ENCODE measurements at places on chromosomes 3 and 15. TPM values are rescaled to one million over a fixed set of nuclear protein-coding genes. Genes with fewer than 3 reads are reported as not detected.

DNA sequence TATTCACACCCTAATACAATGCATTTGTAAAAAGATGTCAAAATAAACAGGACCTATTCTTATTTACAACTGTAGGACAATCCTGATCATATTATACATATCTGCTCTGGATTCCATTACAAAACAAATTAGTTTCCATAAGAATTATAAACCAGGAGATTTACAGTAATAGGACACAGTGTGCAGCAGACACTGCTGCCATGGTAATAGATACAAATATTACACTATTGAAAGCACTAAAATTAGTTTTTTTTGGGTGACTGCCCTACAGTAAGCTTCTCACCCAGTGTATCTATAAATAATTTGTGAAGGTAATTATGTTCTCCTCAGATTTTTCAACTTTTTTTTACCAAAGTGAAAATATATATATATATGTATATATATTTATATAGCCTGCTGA lies 47.9 kb downstream of the USF3 start:
- no peak for DNase-seq

- DNase-seq: no peak
These were observed 5.2 kb upstream of the GOLIM4 start for GRCh38 chr3:168100777-168101492.

- no peak for DNase-seq
These were observed 45.2 kb downstream of the CDCP1 start for GRCh38 chr3:45100981-45101407.

GRCh38 chr3:144085964-144086363 lies 114.3 kb downstream of the DIPK2A start:
- no peak for DNase-seq

DNA sequence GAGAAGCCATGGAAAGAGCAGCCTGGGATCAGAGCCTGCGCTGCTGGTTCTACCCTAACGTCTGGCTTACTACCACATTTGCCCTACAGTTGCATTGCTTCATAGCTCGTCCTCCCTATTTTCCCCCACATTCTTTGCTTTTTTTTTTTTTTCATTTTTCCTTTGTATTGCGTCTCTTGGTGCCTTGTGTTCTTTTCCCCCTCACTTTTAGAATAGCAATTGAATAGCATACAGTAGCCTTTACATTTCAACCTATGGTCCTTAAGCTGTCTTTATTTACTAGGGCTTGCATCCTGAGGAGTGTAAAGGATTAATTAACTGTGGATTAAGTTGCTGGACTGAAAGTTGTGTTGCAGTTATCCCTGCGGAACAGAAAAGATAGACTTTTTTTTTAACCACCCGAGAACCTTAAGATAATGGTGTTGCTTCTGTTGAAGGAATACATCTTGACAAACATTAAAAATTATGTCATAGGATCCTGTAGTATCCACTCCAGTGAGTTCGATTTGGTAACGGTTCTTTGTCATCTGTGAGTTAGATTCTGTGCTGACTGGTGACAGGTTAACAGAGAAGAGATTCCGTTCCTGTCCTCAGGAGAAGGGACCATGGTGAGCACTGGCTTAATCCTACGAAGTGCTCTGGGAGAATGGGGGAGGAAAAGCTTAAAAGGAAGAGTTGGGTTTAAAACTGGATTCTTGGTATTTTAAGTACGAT lies 417.4 kb upstream of the NAALADL2 start:
- no peak for DNase-seq

- no peak for DNase-seq
These were observed 47.1 kb downstream of the DAPK2 start for GRCh38 chr15:63999177-63999576.

- no peak for DNase-seq
These were observed 82.8 kb downstream of the PLXNA1 start for GRCh38 chr3:127065561-127066290.

- DNase-seq: no peak
These were observed 37.4 kb downstream of the SYN2 start for GRCh38 chr3:12041446-12042041.

DNA sequence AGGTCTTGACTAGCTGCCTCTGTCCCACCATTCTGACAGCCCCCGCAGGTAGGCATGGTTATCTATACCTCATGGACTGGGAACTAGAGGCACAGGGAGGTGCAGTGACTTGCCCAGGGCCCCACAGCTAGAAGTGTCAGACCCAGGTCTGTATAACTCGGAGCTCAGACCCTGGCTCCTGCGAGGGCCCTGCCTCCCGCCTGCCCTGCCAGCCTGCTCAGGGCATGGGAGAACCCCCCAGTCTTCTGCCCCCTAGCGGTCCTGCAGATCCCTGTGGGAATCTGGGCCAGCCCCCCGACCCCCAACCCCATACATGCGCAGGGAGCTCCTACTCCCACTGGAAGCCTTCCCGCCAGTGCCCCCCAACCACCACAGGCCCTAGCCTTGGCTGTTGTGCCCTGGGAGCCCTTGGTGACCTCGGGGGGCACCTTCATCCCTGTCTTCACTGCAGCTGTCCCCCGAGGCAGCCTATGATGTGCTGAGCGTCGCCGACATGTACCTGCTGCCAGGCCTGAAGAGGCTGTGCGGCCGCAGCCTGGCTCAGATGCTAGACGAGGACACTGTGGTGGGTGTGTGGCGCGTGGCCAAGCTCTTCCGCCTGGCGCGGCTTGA lies 6.9 kb downstream of the ABTB1 start:
- DNase-seq: no peak

- DNase-seq: no peak
These were observed 139.8 kb upstream of the SEMA6D start for GRCh38 chr15:47577461-47577860.

DNA sequence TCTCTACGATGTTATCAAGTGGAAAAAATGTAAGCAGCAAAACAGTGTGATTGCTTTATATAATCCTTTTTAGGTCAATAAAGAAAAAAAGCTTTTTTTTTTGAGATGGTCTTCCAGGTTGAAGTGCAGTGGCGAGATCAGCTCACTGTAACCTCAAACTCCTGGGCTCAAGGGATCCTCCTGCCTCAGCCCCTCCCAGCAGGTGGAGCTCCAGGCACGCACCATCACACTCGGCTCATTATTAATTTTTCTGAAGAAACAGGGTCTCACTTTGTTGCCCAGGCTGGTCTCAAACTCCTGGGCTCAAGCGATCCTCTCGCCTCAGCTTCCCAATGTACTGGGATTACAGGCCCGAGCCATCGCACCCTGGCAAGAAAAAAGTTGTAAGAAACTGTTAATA lies 17.3 kb downstream of the RNF168 start:
- no peak for DNase-seq

GRCh38 chr3:100496711-100497261 lies 4.4 kb downstream of the TMEM45A start:
- DNase-seq: no peak

GRCh38 chr3:19213603-19214220 lies 65.4 kb downstream of the KCNH8 start:
- no peak for DNase-seq

GRCh38 chr3:156323466-156323865 lies 203.1 kb downstream of the KCNAB1 start:
- no peak for DNase-seq

- DNase-seq: no peak
These were observed 97.2 kb downstream of the HES1 start for GRCh38 chr3:194233150-194233549.

DNA sequence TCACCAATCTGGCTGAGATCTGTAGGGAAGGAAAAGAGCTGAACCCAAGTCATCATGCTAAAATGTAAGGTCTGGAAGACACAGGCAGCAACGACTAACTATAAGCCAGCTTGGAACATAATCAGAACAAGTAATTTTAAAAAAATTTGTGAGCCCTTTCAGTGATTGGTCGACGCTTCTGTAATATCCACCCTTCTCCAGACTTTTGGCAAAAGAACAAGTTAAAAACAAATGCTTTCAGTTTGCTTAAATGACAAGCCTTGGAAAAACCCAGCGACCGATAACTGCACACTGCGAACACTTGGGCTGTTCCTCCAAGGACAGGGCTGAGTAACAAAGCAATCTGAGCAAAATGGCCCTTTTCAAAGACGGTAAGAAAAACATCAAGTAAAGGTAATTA lies 49.6 kb downstream of the PCSK6 start:
- no peak for DNase-seq

DNA sequence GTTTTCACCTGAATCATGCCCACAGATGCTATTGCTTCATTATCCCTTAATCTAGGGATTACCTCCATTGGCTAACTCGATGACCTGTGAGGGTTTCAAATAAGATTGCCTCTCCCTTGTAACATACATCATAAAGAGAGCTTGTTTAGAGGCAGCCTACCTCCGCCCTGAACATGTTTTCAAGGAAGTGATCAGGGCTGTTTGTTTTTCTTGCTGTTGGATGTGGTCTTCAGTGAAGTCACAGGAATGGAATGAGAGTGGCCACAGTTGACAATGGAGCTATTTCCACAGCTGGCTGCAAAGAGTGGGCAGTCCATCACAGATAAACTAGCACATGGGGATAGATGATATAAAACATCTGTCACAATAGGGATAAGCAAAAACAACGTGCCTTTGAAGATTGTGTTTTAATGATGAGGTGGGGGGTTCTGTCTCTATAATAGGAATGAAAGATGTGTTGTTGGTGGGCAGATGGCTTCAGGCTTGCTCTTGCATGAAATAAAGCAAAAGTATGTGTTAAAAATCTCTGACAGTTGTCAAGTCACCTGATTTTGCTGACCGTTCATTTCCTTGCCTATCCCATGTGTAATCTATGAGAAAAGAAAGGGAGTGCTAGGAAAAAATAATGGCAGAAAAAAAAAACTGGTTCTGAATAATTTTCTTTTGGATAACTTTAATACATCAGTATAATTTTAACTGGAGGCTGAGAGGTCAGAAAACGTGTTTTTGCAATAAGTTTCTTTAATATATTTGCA lies 642.3 kb downstream of the RBMS3 start:
- peak; percentile 39 for DNase-seq

- DNase-seq: no peak
These were observed 5.4 kb downstream of the TARS3 start for GRCh38 chr15:101718896-101719295.

DNA sequence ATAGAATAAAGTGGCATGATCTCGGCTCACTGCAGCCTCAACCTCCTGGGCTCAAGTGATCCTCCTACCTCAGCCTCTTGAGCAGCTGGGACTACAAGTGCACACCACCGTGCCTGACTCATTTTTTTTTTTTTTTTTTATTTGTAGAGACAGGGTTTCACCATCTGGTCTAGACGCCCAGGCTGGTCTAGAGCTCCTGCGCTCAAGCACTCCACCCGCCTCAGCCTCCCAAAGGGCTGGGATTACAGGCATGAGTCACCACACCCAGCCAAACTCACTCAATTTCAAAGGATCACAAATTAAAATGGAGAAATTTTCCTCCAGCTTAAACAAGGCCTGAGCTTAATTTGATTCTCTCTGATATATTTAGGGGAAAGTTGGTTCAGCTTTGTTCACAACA lies 27.3 kb upstream of the NMB start:
- no peak for DNase-seq

DNA sequence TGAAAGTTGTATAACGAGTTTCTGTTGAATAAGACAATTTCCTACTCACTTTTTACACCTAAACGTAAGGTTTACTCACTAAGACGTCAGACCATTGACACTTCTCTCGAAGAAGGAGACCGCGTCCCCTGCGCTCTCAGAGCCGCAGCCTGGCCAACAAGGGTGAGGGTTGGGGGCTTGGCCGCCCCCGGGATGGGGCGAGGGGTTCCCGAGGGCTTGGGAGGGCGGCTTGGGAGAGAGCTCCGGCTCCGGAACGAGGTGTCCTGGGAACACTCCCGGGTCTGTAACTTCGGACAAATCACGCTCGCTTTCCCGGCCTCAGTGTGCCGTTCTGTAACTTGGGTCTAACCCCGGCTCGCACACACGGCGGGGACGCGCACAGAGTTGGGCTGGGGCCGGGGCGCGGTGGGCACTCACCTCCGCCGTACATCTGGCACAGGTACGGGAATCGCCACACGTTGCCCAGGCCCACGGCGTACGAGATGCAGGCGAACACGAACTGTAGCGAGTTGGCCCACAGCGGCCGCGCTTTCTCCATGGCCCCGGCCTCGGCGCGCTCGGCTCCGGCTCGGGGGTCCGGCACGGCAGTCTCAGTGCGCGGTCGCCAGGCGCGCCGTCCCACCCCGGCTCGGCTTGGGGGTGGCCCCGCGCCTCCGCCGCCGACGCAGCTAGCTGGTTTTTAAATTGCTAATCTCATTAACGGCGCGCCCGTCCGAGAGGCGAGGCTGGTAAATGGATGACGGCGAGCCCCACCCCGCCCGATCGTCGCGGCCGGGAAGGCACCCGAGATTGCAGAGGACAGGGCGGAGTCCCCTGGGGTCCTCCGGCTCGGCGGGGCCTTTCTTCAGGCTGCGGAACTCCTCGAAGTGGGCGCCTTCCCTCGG lies at the start of gene SLC6A20:
Gene SLC6A20 (minus strand): TSS at position 655 of the 884 bp plus-strand sequence. CDS start 117 bp downstream, at position 538.
- no peak for DNase-seq

DNA sequence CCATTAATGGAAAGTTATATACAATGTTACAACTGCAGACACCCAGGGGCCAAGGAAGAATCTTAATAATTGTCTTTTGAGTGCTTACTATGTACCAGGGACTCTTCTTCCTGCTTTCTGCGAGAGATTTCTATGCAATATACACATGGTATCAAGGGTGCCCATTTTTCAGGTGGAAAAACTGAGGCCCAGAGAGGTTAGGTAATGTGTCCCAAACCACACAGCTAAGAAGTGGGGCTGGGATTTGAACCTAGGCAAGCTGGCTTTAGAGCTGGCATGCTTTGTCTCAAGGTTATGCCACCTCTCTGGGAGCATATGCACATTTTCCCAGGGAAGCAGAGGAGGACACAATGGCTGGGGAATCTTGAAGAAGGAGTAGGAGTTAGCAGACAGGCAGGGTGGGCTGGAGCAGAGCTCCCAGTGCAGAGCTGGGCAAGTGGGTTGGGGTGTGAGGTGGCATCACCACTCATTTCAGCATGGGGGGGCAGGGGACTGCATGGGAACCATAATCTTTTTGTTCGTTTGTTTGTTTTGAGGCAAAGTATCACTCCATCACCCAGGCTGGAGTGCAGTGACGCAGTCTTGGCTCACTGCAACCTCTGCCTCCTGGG lies 339.8 kb upstream of the LRRFIP2 start:
- no peak for DNase-seq

GRCh38 chr3:155347901-155348300 lies 54.4 kb upstream of the STRIT1 start:
- no peak for DNase-seq

DNA sequence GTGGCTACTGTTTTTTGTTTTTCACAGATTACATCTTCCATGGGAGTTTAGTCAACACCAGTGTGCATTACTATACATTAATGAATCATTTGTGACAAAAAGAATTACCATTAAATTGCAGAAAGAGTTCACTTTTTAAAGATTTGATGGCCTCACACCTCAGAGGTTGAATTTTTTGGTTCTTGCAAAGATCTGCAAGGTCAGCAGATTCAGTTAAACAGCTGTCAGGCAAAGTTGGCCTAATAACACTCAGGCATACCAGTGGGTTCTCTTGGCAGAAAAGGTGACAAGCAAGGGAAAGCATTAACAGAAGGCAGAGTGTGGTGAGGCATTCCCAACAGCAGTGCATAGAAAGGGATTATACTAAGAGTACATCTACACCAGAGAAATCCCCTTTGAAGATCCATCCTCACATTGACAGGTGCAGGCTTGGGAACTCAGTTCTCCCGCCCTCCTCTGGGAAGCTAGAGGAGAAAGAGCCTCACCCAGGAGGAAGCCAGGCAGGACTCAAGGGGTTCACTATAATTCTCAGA lies 24.3 kb upstream of the PTX3 start:
- DNase-seq: no peak

The GOLGA6L1 gene
- not detected for total RNA-seq

The CELSR3 gene
- 1.5 TPM for total RNA-seq

The ITIH1 gene
- not detected for total RNA-seq

The GOLGB1 gene
- 59.4 TPM for total RNA-seq

The TMOD3 gene
- 27.2 TPM for total RNA-seq

The TEX55 gene
- total RNA-seq: not detected

The IL17RD gene
- 13.8 TPM for total RNA-seq

The PAQR5 gene
- 4.4 TPM for total RNA-seq

The NR1I2 gene
- total RNA-seq: not detected

The SMARCC1 gene
- 27.8 TPM for total RNA-seq

The EPHB3 gene
- total RNA-seq: 6.5 TPM
